ENCODE measurements at places on chromosomes 4 and X. TPM values are rescaled to one million over a fixed set of nuclear protein-coding genes. Genes with fewer than 3 reads are reported as not detected.

Gene SAGE1
- total RNA-seq, result not detected

Gene TGIF2LX
- not detected for total RNA-seq

Gene UPF3B
- 11.3 TPM for total RNA-seq

Gene PDGFRA
- total RNA-seq, result not detected

Gene SLITRK4
- not detected for total RNA-seq

Gene ADGRL3
- not detected for total RNA-seq

Gene LUZP4
- not detected for total RNA-seq

Gene CSAG3
- total RNA-seq, result not detected

DNA sequence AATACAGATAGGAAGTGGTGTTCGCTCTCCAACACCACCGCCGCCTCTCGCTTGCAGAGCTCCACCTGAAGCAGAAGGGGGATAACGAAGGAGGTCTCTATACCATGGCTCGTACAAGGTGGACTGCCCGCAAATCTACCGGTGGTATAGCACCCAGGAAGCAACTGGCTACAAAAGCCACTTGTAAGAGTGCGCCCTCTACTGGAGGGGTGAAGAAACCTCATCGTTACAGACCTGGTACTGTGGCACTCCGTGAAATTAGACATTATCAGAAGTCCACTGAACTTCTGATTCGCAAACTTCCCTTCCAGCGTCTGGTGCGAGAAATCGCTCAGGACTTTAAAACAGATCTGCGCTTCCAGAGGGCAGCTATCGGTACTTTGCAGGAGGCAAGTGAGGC lies 5.2 kb upstream of the BMP15 start:
- no peak for DNase-seq

DNA sequence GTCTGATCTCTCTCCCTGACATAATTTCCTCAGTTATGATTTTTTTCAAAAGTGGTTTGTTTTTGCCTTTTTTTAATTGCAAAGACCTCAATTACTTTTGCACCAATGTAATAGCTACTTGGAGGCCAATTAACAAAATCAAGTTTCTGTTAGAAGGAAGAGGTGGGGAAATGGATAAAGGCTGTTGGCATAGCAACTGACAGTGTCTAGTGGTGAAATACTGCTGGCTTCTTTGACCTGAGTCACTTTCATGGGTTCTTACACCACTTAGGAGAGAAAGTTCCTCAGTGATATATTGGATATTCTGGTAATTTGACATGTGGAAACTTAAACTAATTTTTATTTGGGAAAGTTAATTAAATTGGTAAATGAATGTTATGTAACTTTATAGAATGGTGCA lies 26.5 kb upstream of the ATP8A1 start:
- DNase-seq, result no peak

- no peak for DNase-seq
These were observed 52.1 kb downstream of the NDST3 start for GRCh38 chr4:118086344-118086743.

GRCh38 chr4:78971326-78971725 lies 32.1 kb upstream of the PAQR3 start:
- DNase-seq, result no peak

GRCh38 chr4:130029442-130029841 lies 933.5 kb downstream of the C4orf33 start:
- DNase-seq, result no peak

DNA sequence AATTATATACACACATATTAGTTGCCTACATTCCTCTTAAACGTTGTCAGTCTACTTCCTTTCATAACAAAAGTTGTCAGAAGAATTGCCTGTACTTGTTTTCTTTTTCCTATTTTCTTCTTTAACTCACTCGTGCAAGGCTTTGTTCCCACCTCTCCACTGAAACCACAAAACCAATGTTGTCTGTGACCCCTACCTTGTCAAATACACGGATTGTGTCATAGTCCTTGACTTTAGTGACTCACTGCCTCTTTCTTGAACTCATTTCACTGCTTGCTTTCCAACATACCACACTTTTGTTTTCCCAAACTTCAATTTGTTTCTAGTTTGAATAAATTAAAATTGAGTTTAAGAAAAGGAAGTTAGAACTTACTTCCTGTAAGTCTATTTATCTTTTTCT lies 283.9 kb upstream of the AGA start:
- no peak for DNase-seq

DNA sequence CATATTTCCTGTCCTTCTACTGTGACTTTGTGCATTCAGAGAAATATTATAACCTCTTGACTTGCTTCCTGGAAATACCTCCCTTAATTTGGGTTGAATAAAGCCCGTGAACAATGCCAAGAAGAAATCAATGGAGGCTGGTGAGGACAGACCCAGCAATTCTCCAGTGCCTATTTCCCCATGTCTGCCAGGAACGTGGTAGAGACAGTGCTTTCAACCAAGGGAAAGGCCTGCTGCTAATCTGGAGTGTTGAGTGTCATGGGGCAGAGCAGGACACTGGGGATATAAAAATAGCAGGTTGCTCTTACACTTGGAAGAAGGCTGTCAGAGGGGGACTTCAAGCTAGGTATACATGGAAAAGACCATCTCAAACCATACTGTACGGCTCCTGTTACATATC lies 19.9 kb downstream of the TSC22D3 start:
- no peak for DNase-seq

DNA sequence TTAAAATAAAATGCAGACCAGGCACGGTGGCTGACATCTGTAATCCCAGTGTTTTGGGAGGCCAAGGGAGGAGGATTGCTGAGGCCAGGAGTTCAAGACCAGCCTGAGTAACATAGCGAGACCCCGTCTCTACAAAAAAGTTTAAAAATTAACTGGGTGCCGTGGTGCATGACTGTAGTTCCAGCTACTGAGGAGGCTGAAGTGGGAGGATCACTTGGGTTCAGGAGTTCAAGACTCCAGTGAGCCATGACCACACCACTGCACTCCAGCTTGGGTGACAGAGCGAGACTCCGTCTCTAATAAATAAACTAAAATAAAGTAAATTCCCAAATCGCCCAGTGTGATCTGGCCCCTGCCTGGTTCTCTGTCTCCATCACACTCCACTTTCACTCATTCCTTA lies 43.7 kb downstream of the TENM3 start:
- DNase-seq, result no peak

DNA sequence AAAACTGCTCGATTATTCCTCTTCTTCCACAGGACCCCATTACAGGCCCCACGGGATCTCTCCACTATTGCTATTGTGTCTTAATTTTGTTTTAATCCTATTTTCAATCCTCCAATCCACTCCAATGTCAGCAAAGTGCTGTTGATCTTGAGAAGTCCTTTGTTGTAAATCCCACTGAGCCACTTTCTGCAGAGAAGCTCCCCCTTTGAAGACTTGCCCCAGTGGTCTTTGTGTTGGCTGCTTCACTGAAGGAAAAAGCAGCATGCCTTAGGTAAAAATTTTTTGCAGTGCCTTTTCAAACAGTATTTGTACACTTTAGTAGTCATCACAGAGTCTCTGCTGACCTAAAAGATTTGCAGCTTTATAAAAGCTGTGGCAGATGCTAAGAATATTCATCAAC lies 252.0 kb upstream of the SLC7A11 start:
- no peak for DNase-seq

GRCh38 chr4:10047967-10048366 lies 26.7 kb upstream of the SLC2A9 start:
- no peak for DNase-seq

GRCh38 chr4:74330295-74330750 lies 22.1 kb downstream of the EPGN start:
- no peak for DNase-seq

DNA sequence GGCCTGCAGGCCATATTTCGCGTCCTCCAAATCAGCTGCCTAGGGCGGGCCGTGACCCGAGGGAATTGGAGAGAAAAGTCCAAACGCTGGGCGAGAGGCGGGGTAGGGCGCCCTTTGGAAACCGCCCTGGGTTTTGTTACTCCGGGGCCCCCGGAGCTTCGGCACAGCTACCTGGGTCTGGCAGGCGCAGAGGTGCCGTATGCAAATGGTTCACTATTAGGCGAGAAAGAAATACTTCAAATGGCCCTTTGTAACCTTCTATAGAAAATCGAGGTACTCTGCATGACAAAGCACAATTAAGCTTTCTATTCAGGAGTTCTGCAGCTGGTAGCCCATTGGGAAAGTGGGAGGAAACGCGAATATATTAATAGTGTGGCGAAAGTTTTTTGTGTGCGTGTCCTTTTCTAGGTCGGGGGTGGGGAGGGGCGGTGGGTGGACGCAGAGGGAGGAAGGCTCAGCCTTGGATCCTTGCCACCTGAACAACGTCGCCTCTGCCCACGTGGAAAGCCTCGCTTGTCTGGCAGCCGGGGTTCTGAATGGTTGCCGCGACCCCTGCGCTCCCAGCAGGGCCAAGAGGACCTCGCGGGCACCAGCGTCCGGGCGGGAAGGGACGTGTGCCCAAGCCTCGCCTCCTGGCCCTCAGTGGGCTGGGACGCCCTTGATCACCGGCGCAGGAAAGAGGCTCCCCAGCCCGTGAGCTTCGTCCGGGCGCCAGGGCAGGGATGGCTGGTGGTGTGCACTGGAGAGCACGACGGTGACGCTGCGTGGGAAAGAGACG lies 9.5 kb downstream of the GSX2 start:
- no peak for DNase-seq

- DNase-seq, result peak; percentile 66
These were observed 566 bp downstream of the ATP11C start for GRCh38 chrX:139932073-139932900.

DNA sequence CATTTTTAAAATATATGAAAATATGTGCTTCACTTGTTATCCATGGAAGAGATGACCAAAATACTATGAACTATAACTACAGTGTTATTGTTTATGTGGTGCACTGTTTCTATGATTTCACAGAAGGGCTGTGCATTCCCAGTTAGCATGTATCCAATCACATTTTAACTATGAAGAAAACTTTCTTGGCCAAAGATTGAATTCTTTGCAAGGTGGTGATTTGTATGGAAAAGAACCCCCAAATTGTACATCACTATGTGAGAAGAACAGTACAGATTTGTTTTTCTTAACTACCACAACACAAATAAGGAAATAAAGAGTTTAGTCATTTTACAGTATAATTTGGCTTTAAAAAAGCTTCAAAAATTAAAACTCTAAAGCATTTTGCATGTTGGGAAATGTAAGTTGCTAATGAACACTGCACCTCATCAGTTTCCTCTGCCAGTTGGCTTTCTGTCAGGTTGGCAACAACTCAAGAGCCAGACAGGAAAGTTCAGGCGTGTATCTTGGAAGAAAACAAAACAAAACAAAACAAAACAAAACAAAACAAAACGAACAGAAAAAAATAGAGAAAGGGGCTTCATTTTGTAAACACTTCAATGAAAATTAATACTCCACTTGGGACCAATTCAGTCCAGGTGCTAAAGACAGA lies 237.0 kb downstream of the SCFD2 start:
- no peak for DNase-seq

Data from activated naive CD8-positive, alpha-beta T cell treated with anti-CD3 and anti-CD28 coated beads, Interleukin-2, amount 10 ng/mL, durations not matched to agents 7 days and 5 days (primary cell).